ENCODE measurements at places on chromosomes 6 and 20.

DNA sequence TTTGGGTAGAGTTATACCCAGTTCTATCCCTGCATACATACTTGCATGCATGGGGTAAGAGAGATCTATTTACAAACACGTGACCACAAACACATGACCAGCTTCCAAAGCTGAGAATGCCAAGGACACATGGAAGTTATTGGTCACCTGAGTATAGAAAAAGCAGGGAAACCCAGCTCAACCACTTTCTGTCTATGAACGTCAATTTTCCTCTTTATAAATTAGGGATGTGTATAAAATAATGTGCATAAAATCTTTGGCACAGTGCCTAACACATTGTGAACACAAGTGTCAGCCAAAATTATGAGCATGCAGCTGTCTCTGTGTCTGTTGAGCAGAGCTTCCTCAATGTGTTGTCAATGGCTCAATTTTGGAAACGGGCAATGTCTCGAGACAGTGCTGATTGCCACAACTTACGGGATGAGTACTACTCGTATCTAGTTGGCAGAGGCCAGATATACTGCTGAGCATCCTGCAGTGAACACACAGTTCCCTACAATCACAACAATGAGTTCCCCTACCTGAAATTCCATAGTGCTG lies 44.9 kb downstream of the TPD52L1 start:
- no peak for DNase-seq

GRCh38 chr20:47734870-47735269 lies 50.4 kb downstream of the SULF2 start:
- no peak for DNase-seq

DNA sequence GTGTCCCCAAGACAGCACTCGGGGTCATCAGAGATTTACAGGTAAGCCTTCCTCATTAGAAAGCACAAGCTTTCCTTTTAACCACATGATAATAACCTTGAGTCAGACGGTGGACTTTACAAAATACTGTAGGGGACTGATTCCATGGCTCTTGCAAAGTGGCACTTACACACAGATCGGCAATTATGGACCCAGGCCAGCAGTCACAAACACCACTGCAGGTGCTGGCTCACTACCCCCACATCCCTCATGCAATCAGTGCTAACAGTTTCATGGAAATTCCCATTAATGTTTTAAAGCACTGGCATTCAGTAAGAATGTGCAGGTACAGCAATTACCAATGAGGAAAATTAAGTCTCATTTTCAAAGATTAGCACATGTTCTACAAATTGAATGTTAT lies 516.5 kb downstream of the PRKN start:
- DNase-seq: no peak

DNA sequence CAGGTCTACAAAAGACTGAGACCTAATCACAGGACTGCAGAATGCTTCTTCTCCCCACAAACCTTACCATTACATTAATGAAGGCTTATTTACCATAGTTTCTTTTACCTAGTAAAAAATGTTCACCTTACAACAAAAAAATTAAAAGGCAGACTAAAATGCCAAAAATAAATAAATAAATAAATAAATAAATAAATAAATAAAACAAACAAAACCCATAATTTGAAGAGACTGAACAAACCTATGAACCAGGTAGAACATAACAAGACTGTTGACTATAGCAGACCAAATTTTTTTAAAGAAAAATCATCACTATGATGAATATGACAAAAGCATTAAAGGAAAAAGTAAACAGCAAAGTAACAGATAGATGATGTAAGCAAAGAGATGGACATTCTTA lies 946.3 kb downstream of the EPHA7 start:
- no peak for DNase-seq

- DNase-seq: no peak
These were observed 696.7 kb downstream of the RNF144B start for GRCh38 chr6:19083801-19084200.

DNA sequence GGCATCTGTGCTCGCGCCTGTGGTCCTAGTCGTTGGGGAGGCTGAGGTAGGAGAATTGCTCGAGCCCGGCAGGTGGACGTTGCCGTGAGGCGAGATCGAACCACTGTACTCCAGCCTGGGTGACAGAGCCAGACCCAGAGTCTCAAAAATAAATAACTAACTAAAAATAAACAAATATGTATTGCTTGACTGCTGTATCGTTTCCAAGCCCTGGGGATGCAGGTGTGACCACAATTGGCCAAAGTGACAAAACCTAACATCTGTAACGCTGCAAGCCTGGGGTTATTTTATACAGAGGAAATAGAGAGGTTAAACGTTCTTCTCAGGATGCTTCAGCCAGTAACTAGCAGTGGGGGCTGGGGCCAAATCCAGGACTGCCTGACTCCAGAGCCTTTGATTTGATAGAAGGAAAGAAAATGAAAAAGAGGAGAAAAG lies 1.9 kb upstream of the SRSF3 start:
- no peak for DNase-seq

GRCh38 chr6:6785163-6785521 lies 196.6 kb downstream of the LY86 start:
- no peak for DNase-seq

DNA sequence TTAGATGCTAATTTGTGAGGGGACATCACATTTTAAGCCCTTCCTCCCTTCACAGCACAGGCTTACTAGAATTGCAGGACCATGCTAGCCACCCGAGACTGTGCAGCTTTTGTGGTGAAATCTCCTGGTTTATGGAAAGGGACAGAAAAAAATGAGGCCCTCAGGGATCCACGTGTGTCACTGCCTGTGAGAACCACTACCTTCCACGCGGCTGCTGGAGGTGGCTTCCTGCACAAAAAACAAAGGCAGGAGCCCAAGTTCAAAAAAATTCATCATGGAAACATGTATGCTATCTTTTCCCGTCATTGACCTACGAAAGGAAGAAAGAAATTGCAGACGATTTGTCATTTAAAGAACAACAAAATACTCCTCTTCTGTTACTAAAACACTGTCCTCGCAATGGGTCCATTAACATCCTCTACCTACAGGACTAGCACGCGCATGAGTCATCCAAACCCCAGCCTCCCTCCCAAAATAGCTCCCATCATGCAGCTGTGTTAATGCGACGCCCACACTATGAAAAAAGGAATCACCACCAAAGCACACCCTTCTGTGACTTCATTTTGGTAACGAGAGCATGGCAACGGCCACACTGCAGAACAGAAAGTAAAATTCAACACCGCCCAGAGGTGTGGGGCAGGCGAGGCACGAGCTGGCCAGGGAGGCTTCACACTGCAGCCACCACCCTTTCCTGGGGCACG lies 45.7 kb downstream of the RAMACL start:
- no peak for DNase-seq

DNA sequence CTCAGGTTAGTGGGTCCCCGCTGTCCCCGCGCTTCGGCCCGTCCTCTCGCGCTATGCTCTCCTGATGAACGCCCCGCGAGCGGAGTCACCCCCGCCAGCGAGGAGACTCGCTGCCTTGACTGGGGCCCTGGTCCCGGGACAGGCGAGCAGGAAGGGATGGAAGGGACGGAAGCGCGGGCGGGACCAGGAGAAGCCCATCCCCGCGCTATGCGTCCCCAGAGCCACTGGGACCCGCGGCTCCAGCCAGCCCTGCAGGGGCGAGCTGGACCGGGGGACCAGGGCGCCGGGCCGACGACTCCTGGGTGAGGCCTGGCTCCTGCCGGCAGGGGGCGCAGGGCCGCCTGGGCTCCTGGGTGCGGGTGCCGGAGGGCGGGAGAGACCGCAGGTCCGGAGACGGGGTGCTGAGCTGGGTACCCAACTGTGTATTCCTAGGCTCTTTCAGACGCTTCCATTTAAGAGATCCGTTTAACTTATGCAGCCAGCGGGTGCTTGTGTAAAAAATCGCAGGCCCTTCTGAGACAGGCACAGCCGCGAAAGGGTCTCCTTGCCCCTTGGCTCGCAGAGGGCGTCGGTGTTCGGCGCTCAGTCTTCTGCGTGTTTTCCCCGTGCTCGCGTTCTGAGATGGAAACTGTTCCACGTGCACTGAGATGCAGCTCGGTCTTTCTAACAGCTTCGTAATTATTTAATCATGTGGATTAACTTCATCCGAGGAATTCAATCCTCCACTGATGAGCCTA lies 580 bp upstream of the SYCP2 start:
- DNase-seq: peak; percentile 97

GRCh38 chr20:34941226-34941625 lies 14.4 kb downstream of the GSS start:
- DNase-seq: no peak

DNA sequence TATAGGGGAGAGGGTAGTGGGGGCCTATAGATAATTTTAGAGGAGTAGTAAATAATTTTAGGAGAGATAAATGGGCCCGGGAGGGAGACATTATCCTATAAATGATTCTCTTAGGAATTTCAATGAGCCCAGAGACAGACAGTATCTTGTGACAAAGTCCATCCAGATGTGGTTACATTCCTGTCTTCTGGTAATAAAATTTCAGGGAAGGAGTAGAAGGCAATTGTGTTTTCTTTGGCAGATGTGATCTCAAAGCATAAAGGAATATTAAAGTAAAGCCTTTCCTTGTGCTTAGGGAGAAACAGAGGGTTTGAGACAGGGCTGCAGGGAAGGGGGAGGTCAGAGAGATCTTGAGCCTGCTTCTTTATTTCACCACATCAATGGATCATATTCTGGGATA lies 979.8 kb upstream of the GJE1 start:
- no peak for DNase-seq

DNA sequence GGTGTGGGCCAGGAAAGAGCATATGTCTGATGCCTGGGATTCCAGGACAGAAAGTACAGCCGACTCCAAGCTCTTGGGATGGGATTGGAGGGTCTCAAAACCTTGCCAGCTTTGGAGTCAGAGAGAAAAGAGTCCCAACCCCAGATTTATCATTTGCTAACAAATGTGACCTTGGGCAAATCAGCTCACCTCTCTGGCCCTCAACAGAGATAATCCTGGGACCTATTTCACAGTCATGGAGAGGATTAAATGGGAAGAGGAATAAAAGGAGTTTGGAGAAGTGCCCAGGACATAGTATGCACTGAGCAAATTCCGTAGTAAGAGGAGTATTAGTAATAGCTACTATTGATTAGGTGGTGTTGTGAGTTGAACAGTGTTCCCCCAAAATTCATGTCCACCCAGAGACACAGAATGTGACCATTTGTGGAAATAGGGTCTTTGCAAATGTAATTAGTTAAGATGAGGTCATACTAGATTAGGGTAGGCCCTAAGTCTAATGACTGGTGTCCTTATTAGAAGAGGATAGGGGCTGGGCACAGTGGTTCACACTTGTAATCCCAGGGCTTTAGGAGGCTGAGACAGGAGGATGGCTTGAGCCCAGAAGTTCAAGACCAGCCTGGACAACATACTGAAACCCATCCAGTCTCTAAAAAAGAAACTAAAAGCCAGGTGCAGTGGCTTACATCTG lies 17.1 kb downstream of the RIPOR3 start:
- DNase-seq: no peak

- no peak for DNase-seq
These were observed 281.0 kb upstream of the EYS start for GRCh38 chr6:65988006-65988405.

DNA sequence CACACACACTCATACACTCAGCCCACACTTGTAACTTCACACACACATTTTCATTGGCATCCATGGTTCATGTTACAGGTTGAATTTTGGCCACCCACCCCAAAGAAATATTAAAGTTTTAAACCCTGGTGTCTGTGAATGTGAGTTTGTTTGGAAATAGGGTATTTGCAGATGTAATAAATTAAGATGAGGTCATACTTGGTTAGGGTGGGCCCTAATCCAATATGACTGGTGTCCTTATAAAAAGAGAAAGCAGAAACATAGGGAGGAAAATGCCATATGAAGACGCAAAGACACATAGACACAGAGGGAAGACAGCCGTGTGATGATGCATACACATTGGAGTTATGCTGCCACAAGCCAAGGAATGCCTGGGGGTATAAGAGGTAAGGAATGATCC lies 39.7 kb upstream of the HDDC2 start:
- DNase-seq: no peak

- no peak for DNase-seq
These were observed 1592.6 kb downstream of the GRIK2 start for GRCh38 chr6:102986086-102986485.
